Spleen (tissue), 13 donors: ENCODE measurements at places on chromosomes 2 and 18. TPM values are rescaled to one million over a fixed set of nuclear protein-coding genes. Genes with fewer than 3 reads are reported as not detected.

GRCh38 chr2:39735648-39736047, 43.4 kb downstream of the THUMPD2 start:
- no peak for DNase-seq

GRCh38 chr2:24586955-24587354, 95.9 kb downstream of the NCOA1 start:
- DNase-seq, result no peak

GRCh38 chr2:201880579-201880978, 74.2 kb downstream of the CDK15 start:
- no peak for DNase-seq

GRCh38 chr2:102122115-102122514, 20.4 kb upstream of the IL1R1 start:
- no peak for DNase-seq

DNA sequence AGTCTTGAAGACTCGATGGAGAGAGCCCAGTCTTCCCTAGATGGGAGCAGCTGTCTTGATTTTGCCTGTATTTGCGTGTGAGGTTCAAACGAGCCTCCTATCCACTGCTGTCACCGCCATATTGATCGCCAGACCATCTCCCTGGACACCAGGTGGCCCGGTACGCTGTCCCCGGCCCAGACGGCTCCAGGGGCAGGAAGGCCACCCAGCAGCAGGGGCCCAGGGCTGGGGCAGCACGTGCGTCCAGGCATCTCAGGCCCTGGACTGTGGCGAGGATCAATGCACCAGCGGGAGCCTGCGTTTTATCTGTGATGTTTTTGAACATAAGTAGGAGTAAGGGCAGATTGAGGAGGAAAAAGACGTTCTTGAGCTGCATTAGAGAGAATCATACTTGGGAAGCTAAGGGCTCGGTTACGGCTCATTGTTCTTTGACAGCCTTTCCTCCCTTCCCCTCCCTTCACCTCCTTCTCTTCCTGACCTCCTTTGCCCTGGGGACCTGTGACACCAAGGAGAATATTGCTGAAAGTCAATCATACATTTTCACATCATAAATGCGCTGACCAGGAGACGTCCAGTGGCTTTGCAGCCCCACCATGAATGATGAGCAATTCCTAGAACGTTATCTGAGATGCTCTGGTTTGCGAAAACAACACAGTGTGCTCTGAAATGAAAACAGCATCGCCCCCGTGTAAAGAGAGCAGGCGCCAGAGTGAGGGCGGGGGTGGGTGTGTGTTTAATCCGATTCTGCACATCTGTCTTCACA, 711.2 kb upstream of the SALL3 start:
- DNase-seq, result no peak

DNA sequence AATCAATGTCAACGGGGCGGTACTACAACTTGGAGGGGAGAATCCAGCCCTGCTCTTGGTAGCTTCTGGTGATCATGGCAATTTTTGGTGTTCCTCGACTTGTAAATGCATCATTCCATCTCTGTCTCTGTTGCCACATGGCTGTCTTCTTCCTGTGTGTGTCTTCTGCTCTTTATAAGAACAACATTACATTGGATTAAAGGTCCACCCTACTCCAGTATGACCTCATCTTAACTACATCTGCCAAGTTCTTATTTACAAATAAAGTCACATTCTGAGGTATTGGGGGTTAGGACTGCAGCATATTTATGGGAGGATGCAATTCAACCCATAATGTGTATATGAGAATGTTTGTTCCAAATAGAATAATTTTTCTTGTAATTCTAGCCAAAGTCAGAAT, 28.8 kb upstream of the FIGN start:
- no peak for DNase-seq

Gene TEX44
- not detected for polyA plus RNA-seq

Gene UGT1A8
- polyA plus RNA-seq, result not detected

Gene CNRIP1
- polyA plus RNA-seq, result 7.8 TPM

Gene TUBB8B
- polyA plus RNA-seq, result 1.5 TPM

Gene ATP6V1B1
- not detected for polyA plus RNA-seq

Gene LIMS2
- 437 TPM for polyA plus RNA-seq

DNA sequence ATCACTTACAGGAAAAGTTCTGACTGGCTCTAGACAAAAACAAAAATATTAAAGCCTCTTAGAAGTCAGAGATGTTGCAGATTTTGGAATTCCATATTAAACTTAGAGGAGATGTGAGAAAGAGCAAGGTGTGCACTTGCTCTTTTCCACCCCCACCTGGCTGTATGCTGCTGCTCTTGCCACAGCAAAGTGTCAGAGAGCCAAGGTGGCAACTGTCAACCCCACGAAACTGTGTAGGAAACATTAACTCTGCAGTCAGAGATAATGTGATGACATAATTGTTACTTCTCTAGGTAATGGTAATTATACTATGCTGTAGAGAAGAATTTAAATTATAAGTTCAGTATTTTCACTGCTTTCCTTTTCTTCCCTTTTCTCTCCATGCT, 25.4 kb downstream of the CD8A start:
- DNase-seq, result no peak

DNA sequence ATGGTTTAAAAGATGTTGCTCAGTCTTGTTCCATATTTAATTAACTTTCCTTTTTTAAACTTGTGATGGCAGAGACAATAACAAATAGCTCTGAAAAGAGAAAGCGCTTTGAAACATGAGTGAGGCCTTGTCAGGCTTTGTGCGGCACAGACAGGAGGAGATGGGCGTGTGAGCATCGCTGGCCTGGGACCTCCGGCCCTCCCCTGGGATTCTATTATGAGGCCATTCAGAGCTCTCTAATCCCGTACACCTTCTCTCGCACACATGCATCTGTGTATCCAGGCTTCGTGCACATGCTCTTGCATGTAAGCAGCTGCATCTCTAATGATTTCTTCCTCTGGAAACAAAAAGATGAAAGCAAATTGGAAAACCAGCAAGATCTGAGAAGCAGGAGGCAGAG, 313.7 kb downstream of the ZNF521 start:
- DNase-seq, result no peak

GRCh38 chr2:65937379-65938160, 497.4 kb upstream of the MEIS1 start:
- no peak for DNase-seq

Gene VSNL1
- polyA plus RNA-seq, result 0.06 TPM

GRCh38 chr18:74234326-74235171, 57.2 kb downstream of the CYB5A start:
- no peak for DNase-seq
